ENCODE measurements at places on chromosomes 5 and 9. TPM values are rescaled to one million over a fixed set of nuclear protein-coding genes. Genes with fewer than 3 reads are reported as not detected.

FBP2 gene
- total RNA-seq = 0.06 TPM

PCDHA2 gene
- total RNA-seq = 0.06 TPM

AP3B1 gene
- 30.6 TPM for total RNA-seq

SLC6A18 gene
- total RNA-seq = not detected

CEMIP2 gene
- total RNA-seq = 68.8 TPM

TMEM171 gene
- 6.6 TPM for total RNA-seq

PCDHGA7 gene
- 1.2 TPM for total RNA-seq

DBH gene
- not detected for total RNA-seq

TBC1D9B gene
- total RNA-seq = 66.0 TPM

TCF7 gene
- total RNA-seq = 10.7 TPM

PCDHGB4 gene
- 0.56 TPM for total RNA-seq

SLC27A6 gene
- not detected for total RNA-seq

SLC6A3 gene
- total RNA-seq = 0.97 TPM

FGF10 gene
- not detected for total RNA-seq

FOXB2 gene
- total RNA-seq = not detected

EIF4EBP3 gene
- 3.0 TPM for total RNA-seq

THBS4 gene
- 0.23 TPM for total RNA-seq

LCN15 gene
- not detected for total RNA-seq

TAF11L10 gene
- total RNA-seq = not detected

SLC22A4 gene
- 6.4 TPM for total RNA-seq

NRARP gene
- total RNA-seq = 2.5 TPM

FIBCD1 gene
- 12.1 TPM for total RNA-seq

IL4 gene
- total RNA-seq = not detected

EFNA5 gene
- total RNA-seq = 20.5 TPM

Measured in A549 treated with Hydrocortisone at 1 μM for 4 hours (cell line).